Astrocyte of the spinal cord (primary cell): ENCODE measurements at places on chromosomes 5 and 9.
A peak's percentile ranks its signal among the peaks of the same experiment; 100 is the strongest.

DNA sequence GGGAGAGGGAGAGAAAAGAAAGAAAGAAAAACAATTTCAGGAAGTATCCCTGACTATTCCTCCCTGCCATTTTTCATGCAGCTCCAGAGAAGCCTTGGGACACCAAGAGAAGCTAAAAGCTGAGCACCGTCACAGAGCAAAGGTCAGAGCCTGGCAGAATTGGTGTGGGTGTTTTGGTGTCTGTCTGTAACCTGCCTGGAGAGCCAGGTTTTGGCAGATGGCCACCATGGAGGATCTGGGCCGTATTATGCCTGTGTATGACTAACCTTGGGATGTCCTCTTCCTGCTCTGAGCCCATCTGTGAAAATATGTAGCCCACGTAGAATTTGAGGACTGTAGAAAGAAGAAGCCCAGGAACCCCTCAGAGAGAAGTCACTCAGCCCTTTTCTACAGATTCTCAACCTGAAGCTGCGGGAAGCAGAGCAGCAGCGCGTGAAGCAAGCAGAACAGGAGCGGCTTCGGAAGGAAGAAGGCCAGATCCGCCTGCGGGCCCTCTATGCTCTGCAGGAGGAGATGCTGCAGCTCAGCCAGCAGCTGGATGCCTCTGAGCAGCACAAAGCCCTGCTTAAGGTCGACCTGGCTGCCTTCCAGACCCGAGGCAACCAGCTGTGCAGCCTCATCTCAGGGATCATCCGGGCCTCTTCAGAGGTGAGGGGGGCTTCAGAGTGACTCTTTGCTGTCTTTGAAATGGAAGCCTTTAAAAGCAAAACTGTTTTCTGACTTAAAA is 18.8 kb downstream of the GLE1 start:
- peak; percentile 62 for DNase-seq

DNA sequence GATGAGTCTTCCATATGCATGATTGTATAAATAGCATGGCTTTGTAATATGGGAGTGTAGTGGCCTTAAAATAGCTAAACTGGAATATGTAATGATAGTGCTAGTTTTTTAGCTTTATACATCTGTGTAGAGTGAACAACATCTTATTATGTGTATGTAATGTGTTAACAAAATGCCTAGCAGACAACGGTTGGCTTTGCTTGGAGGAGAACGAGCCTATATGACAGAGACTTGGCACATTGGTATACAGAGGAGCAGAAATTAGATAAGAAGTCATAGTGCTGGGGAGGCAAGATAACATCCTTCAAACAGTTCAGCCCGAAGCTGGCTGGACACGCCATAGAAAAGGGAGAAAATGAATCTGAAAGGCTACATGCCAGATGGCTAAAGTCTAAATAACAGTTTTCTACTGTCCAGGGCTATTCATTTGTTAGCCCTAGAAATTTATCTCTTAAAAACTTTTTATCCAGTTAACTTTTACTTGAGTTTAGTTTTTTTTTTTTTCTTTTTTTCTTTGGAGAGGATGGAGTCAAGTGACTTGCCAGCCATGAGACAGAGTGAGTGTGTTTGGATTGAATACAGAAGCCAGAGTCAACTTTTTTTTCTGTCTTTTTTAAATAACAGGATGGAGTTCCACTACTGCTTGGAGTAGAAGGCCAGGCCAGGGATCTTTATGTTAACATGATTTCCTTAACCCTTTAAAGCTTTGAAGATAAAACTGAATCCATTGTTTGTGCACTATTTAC is 214.4 kb upstream of the ACTBL2 start:
- no peak for DNase-seq

- DNase-seq: no peak
Observed at GRCh38 chr5:89110916-89111646, 228.1 kb upstream of the MEF2C start.

DNA sequence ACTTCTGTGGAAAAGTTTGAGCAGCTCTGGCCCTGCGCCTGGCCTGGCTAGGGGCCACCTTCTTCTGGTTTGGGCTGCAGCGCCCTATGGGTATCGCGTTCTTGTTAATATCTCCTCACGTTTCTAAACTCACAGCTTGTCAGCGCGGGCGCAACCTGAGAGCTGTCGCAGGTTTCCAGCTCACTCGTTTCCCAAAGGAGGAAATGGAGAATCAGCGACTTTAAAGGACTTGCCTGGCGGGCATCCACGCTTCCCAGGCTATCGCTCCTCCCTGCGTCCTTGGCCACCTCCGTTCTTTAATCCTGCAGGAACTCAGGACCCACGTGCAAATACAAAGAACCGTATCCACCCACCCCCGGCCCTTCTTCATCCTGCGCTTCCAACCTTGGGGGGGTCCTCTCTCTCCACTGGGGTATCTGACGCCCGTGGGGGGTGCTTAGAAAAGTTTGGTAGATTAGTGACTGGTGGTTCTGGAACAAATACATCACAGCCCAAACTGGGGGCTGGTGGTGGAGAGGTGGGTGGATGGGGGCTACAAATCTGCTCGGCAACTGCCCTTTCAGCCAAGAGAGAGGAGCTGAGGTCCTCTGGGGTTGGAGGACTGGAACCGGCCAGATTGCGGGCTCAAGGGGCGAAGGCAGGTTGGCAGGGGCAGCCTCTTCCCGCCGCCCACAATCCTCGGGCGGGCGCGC is 578 bp upstream of the PSAT1 start:
- peak; percentile 68 for DNase-seq

GRCh38 chr5:162068412-162068811 is 839 bp downstream of the GABRG2 start:
- no peak for DNase-seq

DNA sequence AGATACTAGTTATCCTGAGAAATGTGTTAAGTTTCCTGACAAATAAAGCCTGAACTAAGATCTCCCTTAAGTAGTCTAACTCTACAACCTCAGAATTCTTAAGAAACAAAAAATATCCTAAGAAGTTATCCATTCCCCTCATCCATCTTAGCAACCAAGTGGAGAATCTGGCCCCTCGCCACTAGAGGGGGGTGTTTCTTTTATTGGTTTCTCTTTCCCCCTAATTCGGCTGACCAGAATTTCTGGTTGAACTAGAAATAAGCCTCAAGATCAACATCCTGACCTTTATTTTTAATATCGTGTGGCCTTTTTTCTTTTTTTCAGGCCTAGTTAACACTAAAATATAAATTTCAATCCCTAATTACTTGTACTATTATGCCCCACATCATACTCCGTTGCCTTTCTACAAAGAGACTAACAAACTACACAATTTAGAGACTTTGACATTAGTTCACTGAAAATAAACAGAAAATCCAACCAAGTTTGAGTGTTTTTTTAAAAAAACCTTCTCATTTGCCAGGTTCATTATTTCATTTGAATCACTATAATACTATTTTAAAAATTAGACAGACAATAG is 14.3 kb upstream of the NR4A3 start:
- DNase-seq: peak; percentile 69

DNA sequence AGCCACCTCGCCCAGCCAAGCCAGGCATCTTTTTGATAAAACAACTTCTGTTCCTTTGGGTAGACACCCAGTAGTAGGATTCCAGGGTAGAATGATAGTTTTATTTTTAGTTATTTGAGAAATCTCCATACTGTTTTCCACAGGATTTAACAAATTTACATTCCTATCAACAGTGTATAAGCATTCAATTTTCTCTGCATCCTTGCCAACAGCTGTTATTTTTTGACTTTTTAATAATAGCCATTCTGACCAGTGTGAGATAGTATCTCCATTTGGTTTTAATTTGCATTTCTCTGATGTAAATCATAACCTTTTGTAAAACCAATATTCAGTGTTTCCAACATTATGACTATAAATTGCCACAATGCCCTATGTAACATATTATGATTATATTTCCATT is 28.2 kb upstream of the CCNB1 start:
- no peak for DNase-seq

GRCh38 chr5:40649463-40650030 is 30.2 kb upstream of the PTGER4 start:
- no peak for DNase-seq

- no peak for DNase-seq
Observed at GRCh38 chr5:116225281-116225922, 140.6 kb downstream of the COMMD10 start.

DNA sequence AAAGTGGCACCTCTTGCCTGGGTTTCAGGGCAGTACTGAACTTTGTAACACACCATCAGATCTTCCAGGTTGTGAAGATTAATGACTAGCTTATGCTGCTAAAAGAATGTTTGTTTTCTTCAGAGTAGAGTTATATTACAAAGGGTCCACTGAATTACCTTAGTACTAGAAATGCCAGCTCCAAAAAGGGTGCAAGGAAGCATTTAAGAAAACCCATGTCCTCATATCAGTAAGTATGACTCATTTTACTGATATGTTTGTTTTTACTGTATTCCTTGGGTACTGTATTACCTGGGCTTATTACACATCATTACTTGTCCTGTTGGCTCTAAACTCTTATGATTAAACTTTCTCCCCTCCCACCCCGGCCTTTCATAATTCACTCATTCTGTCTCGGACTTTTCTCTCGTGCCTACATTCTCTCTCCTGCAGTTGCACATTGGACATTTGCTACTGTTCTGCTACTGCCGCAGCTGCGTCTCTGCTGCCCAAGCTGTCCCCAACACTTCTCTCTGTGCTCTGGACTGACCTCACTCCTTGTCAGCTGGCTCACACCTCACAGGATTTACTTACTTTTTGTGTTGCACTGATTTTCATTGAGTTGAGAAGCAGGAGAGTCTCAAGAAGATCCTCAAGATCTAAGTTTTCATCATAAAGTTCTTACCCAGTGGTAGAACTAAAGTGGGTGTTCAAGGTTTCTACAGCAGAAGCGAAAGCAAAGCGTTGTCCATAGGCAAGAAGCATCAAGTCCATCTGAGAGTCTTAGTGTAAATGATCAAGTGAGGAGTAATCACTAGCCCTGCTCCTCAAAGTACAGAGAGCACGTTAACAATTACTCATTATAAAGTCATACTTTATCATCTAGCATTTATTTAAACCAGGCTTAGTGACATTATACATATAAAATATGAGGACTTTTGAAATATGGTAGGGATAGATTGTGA is 53.2 kb upstream of the C9orf72 start:
- no peak for DNase-seq

- no peak for DNase-seq
Observed at GRCh38 chr9:137579259-137579604, 507 bp upstream of the DPH7 start.

DNA sequence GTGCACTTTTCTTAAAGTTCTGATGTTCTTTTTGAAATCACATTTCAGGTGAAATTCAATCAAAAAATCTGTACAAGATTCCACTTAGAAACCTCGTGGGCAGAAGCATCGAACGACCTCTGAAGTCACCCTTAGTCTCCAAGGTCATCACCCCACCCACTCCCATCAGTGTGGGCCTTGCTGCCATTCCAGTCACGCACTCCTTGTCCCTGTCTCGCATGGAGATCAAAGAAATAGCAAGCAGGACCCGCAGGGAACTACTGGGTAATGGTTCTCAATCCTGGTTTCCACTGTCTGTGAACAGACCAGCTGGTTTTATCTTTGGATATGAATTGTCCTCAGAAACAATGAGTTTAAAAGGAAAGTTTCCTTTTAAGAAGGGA is 8.1 kb upstream of the SLC2A8 start:
- no peak for DNase-seq

DNA sequence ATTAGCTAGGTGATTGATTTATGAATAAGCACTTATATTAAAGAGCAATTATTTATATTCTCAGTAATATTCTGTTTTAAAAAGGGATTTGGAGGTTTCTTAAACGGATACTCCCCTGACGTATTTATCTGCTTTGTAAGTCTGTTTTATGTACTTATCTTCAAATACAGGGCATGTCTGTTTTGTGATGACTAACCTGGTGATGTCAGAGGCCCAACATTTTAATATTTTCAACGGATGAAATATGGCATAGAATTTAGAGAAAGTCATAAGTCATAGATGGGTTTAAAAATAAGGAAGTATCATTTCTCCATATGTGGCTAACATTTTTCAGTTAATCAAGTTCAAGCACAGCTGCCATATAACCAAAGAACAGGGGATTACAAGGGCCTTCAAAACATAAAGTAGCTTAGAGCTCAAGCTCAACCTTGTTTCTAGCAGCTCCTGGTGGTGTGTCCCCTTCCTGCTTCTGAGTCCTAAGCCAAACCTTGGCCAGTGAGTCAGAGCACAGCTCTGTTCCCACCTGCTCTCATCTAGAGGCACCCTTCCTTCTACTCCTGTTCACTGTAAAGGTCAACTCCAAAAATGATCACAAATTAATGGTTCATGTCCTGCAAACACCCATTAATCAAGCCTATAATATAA is 131.4 kb downstream of the OXCT1 start:
- DNase-seq: no peak

- no peak for DNase-seq
Observed at GRCh38 chr5:67140413-67140812, 56.2 kb downstream of the CD180 start.

GRCh38 chr9:97924386-97924785 is 2.1 kb upstream of the TRMO start:
- DNase-seq: no peak

GRCh38 chr5:147534172-147534951 is 24.5 kb upstream of the DPYSL3 start:
- peak; percentile 64 for DNase-seq

- DNase-seq: no peak
Observed at GRCh38 chr5:111453295-111453694, 59.0 kb downstream of the STARD4 start.

DNA sequence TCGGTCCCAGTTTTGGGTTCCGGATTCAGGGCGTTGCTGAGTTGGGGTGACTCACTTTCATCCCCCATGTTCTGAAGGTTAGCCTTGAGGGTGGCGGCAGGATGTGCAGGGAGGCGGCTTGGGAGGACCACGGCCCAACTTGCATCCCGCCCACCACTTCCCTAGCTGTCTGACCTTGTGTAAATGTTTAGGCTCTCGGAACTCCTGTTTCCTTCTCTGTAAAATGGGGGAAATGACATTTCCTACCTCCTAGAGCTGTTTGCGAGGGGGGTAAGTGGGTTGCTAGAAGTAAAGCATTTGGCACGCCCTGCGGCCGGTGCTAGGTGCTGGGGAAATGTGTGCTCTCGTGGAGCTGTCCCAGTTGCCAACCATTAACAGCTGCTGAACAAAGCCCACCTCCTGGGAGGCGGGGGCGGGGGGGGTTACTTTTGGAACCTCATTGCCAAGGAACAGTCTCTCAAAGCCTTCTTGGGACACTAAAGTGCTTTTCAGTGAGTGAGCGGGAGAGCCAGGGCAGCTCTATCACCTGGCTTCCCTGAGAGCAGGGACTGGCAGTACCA is 27.5 kb downstream of the PTGES2 start:
- DNase-seq: no peak

DNA sequence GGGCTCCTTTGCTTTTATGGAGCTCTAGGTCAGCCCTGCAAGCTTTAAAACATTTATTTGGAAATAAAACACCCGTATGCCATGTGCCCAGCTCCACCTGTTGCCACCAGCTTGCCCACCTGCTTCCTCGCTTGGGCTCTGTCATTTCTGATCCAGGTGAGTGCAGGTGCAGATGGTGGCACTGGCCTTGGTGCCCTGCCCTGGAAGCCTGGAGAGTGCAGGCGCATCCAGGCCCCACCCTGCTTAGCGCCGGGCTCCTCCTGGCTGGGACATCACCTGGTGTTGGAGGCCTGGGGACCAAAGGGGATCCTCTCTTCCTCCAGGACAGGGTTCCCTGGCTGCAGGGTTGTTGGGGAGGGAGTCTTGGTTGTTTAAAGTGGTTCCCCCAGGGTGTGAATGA is 35.8 kb downstream of the WNK2 start:
- no peak for DNase-seq
